ENCODE measurements at places on chromosomes 13 and 19.

DNA sequence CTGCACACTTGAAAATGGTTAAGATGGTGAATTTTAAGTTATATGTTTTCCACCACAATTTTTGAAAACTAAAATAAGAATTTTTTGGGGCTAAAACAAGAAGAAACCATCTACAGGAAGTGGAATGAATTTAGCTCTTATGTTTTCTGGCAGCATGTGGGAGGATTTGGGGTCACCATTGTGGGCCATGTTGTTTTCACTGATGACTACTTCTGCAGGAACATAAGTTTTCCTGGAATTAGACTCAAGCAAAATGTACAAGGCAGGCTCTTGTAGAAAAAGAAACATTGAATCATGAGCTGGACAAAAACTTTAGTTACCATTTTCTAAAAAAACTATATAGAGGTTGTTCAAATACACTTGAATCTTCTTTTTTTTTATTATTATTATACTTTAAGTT, 125.3 kb upstream of the C1QTNF9B start:
- no peak for DNase-seq

DNA sequence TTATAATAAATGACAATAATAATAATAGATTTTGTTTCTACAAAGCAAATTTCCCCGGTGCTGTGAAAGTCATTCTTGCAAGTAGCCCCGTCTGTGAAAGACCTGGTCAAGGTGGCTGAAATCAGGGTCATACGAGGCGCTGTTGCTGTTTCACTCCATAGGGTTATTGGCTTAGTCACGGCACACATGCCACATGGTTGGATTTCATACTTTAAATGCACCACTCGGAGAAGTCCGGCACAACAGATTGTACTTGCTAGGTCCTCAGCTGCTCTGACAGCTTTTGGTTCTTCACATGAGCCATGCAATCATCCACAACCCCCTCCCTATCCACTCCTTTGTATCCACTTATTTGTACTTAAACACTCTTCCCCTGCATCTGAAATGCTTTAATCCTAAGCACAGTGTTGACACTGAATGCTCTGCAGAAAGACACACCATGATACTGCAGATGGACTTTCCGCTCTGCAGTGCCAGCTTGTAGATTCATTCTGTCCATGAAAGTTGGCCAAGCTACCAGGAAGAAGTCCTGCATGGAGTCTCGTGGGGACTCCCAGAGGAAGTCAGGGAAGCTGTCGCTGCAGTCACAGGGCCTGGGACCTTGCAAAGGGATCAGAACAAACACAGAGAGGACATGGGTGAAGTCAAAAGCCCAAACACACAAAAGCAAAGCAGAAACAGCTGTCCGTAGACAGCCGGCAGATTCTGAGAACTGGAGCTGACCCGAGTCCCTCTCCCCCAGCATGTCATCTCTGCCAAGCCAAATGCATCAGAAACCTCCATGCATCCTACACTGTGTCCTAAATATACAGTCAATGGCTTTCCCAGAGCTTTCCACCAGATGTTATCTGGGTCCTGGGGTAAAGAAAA, 124.6 kb downstream of the COL4A2 start:
- no peak for DNase-seq

DNA sequence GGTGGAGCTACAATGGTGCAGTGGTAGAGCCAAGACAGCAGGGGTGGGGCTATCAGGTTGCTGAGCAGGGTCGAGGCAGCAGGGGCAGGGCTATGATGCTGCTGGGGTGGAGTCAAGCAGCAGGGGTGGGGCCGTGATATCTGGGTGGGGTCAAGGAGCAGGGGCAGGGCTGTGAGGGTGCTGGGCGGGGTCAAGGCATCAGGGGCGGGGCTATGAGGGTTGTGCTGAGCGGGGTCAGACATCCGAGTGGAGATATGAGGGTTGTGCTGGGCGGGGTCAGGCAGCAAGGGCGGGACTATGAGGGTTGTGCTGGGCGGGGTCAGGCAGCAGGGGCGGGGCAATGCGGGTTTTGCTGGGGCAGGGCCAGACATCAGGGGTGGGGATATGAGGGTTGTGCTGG, 14.7 kb downstream of the HCN2 start:
- DNase-seq: peak; percentile 35

DNA sequence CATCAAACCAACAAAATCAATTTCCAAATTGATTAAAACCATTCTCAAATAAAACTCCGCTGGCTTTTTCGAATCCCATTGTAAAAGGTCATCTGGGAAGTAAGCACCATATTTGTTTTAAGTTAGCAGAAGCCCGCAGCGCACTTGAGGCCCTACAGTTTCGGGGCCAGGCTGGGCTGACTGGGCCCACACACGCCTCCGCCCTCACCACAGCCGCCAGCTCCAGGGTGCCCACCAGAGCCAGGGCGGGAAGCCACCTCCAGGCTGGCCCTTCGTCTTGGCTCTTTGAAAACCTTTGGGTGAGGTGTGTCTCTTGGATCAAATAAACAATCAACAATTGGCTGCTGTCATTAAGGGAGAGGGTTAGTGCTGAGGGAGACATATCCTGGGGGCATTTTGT, 133.3 kb downstream of the SOX1 start:
- peak; percentile 71 for DNase-seq

- DNase-seq: no peak
Measured at GRCh38 chr19:30183807-30184490, 188.2 kb upstream of the ZNF536 start.

DNA sequence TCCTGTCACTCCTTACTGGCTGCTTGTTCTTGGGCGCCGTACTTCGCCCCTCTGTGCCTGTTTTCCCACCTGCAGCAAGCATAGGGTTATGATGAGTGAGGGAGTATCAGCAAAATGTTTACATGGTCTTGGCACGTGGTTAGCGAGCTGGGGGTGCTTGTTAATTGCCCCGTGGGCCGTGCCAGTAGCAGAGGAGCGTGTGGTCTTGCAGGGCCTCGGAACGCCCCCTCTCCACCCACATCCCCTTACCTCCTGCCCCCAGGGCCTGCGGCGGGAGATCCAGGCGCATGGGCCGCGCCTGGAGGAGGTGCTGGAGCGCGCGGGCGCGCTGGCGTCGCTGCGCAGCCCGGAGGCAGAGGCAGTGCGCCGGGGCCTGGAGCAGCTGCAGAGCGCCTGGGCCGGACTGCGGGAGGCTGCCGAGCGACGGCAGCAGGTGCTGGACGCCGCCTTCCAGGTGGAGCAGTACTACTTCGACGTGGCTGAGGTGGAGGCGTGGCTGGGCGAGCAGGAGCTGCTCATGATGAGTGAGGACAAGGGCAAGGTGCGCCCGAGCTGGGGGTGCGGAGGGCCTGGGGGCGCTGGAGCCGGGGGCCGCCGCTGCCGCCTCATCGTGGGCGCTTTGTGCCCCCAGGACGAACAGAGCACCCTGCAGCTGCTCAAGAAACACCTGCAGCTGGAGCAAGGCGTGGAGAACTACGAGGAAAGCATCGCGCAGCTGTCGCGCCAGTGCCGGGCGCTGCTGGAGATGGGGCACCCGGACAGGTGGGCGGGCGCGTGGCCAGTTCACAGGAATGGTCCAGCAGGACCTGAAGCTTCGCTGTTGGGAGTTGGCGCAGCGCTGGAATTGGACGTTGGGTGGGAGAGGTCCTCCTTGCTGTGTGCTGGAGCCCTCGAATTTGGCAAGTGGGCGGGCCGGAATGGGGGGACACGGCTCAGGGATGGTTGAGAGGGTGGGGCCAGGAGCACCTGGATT, 22.5 kb upstream of the SHKBP1 start:
- DNase-seq: peak; percentile 75

GRCh38 chr19:46020819-46021125, 2.1 kb downstream of the PGLYRP1 start:
- DNase-seq: no peak

DNA sequence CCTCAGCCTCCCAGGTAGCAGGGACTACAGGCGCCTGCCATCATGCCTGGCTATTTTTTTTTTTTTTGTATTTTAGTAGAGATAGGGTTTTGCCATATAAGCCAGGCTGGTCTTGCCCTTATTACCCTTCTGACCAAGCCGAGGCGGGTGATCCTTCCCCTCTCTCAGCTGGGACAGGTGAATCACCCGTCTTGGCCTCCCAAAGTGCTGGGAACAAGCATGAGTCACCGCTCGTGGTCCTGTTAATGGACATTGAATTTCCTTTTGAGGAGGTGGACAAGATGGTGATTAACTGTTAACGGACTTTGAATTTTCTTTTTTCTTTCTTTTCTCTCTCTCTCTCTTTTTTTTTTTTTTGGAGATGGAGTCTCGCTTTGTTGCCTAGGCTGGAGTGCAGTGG, 10.6 kb downstream of the CD70 start:
- no peak for DNase-seq

DNA sequence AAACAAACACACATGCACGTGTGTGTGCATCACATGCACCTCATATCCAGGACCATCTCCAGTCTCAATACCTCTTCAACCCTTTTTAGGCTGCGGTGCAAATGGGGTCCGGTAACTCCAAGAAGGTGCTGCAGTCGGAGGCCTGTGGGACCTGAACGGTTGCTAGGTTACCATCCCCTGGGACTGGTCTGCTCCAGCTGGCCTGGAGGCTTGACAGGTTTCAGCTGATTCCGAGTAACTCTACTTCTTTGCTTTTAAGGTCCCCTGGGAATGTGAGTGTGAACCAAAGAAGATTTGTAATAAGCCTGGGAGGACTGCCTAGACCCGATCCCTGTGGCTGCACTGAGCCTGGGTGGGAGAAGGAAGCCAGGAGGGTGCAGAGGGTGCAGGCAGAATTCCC, 117.5 kb downstream of the CCNA1 start:
- peak; percentile 27 for DNase-seq

GRCh38 chr13:37695200-37695599, 96.6 kb upstream of the POSTN start:
- no peak for DNase-seq

DNA sequence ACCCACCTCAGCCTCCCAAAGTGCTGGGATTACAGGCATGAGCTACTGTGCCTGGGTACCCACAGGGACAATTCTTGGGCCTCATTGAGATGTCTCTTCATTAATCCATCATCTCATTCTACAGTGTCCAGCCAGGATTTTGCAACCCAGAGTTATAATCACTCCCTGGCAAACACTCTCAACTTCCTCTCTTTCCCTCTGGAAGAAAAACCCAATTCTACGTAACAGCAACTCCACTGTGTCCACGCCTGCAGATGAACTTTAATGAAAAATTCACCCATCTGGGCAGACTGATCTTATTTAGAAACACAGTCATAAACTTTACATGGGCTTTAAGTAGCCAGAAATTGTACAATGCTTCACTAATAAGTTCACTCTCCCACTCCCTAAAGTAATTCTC, 90.1 kb upstream of the ABCC4 start:
- DNase-seq: no peak

- no peak for DNase-seq
Measured at GRCh38 chr19:38247734-38248268, 8.4 kb downstream of the PPP1R14A start.

DNA sequence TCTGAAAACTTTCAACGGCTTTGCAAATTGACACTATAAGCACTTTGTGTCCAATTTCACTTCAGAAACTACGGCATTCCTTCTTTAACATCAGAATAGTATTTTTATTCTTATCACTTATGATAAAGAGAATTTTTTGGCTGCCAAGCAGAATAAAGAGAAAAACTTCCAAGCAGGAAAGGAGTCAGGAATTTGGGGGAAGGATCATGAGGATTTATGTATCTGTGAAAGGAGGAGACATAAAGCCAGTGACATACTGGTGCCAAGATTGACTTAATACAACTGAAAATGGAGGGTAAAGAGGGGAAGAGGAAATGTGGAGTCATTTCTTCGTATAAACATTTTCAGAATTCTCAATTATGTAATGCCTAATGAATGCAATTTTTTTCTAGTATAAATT, 94.7 kb downstream of the RBM26 start:
- no peak for DNase-seq

- DNase-seq: peak; percentile 99
Measured at GRCh38 chr19:14544977-14545715, 15.8 kb downstream of the TECR start.

GRCh38 chr13:38899571-38899970, 91.1 kb downstream of the STOML3 start:
- DNase-seq: no peak

DNA sequence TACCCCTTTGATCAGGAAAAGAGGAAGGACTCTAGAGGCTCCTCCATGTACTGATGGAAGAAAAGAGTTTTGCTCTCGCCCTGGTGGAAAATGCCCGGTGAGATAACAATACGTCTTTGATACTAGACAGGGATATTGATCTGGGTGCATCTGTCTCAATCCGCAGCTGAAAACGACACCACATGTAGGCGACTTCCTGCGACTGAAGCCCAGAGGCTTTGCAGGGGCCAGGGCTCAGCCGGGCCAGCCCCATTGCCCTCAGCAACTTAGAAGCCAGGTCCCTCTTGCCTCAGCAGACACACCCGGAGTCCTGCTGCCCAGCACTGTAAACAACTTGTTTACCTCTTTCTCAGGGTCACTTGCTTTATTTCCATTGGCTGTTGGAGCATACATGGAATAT, 409.4 kb downstream of the IRS2 start:
- no peak for DNase-seq

DNA sequence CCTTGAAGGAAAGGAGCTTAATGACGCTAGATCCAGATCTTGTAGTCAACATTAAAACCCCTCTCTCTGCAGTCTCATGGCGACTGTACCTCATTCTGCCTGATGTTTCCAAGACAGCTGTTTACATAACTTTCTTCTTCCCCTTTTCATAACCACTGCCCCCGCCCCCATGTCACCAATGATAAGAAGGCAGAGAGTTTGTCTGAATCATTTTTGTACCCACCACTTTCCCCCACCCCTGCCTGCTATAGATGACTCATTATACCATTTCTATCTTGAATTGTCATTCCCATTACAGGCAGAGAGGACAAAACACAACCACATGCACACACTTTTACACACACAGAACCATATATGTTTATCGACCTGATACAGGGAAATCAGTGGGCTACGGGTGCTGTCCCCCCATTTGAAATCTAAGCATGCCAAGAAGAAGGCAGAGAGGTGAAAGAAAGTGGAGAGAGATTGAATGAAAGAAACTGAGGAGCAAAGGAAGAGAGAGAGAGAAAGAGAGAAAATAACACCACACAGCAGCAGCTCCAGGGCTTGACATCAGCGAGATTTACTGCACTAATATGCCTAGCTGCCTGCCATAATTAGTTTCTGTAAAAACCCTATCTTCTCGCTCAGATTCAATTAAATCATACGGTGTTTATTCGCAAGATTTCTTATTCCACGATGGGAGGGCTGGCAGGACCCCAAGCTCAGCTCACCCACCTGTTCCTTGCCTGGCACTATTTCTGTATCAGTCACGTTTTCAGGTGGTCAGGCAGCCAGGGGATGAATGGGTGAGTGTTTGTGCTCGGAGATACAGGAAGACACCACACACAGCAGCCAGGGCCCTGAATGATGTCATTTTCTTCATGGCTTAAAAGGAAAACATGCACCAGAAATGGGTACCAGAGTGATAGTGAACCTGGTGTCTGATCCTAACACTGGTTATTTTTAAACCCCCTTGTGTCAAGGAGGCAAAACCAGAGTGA, 114.3 kb upstream of the SERP2 start:
- peak; percentile 30 for DNase-seq

GRCh38 chr19:19485161-19485997, 30.0 kb downstream of the TSSK6 start:
- DNase-seq: peak; percentile 29

- peak; percentile 64 for DNase-seq
Measured at GRCh38 chr13:90757127-90757680, 590.3 kb upstream of the MIR17HG start.

GRCh38 chr19:36652958-36653357, 13.7 kb downstream of the ZNF461 start:
- DNase-seq: no peak

- no peak for DNase-seq
Measured at GRCh38 chr13:30006246-30006645, 155.8 kb upstream of the UBL3 start.

GRCh38 chr13:20291037-20291436, 58.9 kb upstream of the GJB6 start:
- no peak for DNase-seq

- no peak for DNase-seq
Measured at GRCh38 chr13:65789815-65790214, 1440.3 kb downstream of the PCDH9 start.
